ENCODE measurements at places on chromosomes 1 and 21.

DNA sequence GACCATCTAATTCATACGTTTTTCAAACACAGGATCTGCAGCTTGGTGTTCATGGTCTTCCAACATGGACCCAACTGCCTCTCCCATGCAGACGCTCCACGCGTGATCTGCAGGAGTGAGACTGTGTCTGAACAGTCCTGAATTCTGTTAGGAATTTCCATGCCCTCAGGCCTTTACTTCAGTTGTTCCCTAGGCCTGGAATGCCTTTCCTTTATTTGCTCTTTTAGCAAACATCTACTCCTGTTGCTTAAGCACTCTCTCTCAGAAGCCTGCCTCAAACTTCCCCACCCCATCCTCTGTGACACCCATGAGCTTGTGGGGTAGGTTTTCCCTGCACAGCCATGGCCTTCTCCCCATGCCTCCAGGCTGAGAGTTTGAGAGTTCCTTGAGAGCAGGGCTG is 73.7 kb downstream of the DMRTB1 start:
- no peak for DNase-seq

GRCh38 chr21:46500224-46500861 is 41.7 kb downstream of the DIP2A start:
- no peak for DNase-seq

DNA sequence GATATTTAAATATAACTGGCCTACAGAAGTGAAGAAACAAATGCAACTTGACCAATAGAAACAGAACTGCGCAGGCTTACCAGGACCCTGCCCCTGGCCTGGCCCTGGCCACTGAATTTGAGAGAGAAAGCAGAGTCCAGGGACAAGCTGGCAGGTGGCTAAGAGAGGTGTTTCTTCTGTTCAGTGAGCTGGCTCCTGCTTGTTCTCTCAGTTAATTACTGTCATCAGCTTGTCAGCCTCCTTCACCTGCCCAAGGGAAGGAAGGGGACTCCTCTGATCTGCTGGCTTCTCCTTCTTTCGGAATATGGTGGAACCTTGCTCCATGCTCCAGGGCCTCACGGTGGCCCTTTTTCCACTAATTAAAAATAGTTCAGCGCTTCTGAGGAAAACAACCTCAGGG is 388.4 kb downstream of the DISC1 start:
- DNase-seq, result no peak

DNA sequence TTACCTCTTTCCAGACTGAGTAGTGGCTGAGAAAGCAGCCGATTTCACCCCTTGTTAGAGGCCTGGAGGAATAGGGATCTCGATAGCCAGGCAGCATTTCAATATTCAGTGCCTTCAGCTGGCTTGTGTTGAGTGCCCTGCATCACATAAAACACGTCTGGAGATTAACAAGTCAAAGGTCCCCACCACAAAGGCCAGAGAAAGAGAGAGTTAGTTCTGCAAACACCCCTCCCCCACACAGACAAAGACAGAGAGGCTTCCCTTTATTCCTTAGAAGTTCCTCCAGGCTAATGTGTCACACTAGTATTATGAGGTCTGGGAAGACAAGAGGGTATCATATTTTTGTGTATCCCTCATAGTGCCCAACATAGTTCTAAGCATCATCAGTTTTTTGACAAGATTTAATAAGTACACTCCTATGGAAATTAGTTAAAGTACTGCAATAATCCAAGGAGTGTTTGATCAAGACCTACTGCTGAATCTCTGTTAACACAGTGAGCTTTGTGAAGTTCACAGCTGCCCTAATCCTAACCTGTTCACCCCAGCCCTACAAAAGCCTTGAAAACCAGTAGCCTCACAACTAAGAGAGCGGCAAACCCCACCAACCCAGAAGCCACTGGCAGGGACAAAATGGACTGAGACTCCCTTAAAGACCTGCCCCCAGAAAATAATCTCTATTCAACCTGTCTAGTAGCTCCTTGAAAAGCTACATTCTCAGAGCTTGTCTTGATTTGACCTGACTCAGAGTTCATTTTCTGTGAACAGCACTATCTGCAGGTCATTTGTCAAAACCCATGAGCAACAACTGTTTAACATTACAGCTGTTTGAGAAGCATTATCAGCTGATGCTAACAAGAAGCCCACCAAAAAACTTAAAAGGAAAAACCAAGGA is 91.9 kb downstream of the COLGALT2 start:
- DNase-seq, result peak; percentile 88

- DNase-seq, result no peak
These were observed 13.5 kb downstream of the TBX15 start for GRCh38 chr1:118974661-118975060.

GRCh38 chr1:161139766-161140165 is 7.3 kb upstream of the DEDD start:
- peak; percentile 53 for DNase-seq

DNA sequence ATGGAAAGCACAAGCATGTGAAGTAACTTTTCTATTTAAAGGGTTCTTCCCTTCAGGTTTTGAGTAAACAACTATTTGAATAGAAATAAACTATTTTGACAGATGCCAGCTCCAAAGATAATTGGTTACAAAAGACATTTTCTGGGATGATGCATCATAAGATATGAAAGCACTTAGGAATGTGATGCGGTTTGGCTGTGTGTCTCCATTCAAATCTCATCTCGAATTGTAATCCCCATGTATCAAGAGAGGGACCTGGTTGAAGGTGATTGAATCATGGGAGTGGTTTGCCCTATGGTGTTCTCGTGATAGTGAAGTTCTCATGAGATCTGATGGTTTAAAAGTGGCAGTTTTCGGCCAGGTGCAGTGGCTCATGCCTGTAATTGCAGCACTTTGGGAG is 6.4 kb downstream of the DISP1 start:
- no peak for DNase-seq

- DNase-seq, result no peak
These were observed 115.2 kb downstream of the ADGRL2 start for GRCh38 chr1:81915937-81916336.

DNA sequence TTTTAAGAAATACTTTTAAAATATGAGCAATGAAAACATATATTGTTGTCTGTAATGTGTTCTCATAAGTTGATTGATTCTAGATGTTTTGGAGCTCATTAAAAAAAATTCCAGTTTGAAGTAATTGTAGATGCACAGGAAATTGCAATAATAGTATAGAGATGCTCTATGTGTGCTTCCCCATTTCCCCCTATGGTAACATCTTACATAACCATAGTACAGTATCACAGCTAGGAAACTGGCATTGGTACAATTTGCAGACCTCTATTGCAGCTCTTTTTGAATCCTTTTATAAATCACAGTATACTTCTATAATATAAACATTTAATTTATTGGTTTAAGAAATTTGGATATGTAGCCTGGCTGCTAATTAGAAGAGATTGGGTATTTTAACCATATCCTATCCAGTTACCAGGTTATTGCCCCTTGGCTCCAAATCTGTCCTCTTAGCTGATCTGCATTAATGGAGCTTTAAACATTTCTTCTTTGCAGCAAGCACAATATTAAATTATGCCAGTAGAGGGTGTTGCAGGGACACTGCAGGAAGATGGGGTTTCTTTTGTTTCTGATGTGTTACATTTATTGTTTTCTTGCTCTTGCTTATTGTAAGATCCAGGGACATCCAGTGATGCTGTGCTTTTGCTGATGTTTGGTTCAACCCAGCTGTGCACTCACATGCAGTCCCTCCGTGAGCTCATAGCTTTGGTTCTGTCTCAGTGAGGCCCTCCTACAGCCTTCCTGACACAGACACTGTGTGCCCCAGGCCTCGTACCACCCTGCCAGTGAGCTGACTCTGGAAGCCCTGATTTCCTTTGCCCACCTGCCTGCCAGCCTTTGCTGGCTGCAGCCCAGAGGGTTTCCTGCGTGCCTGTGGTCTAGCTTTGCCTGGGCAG is 103.3 kb downstream of the RABGAP1L start:
- DNase-seq, result peak; percentile 48

- DNase-seq, result no peak
These were observed 45.9 kb upstream of the SAMD13 start for GRCh38 chr1:84255582-84255981.

DNA sequence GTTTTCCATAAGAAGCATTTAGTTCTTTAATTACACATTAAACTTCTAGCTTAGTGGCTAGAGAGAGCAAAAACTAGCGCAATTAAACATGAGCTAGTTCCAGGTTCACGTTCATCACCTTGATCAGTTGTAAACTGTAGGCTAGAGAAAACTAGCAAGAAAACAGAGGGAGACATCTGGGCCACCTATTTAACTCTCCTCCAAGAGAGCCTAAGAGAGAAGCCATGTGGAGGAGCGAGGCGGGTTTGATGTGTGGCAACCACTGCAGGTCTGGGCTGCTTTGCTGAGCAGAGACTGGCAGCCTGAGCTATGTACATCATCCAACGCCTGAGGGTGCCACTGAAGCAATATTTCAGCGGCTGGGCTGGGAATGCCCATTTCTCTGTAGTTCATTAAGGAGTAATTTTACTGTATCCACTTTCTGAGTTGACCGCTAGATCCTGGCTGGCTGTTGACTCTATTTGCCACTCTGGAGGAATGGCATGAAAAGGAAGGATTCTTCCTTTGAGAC is 252.9 kb downstream of the DYRK1A start:
- DNase-seq, result no peak

GRCh38 chr21:28487455-28488070 is 505.1 kb downstream of the LTN1 start:
- no peak for DNase-seq

DNA sequence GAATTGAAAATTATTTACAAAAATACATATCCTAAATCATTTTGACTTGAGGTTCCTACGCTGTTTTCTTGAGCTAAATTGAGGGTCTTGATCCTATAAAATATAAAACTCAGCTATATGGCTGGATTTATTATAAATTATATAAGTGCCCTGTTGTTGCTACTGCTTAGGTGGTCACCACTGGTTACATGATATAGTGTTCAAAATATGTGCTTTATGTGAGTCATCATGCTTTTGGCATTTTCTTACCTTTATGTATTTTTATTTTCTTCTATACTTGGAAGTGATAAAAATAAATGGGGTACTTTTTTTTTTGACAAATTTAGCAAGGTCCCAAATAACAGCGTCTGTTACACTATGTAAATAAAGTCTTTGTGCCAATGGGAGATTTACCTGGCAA is 31.1 kb upstream of the PTPRC start:
- no peak for DNase-seq

GRCh38 chr1:67590329-67590728 is 94.7 kb upstream of the GADD45A start:
- DNase-seq, result peak; percentile 65

DNA sequence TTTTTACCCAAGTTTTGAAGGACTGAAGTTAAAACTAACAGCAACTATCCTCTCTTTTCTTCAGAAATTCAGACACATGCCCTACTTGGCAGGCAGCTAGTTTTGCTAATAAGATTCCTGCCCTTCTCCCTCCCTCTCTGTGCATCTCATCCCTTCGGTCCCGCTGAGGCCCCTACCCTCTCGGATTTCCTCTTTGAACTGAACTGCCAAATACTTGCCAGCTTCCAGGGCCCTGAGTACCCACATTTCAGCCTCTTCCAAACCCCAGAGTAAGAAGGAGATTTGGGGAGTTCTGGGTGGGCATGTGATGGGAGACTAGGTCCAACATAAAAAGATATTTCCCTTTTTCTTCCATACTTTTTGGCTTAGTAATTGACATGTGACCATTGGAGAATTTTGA is 116.5 kb upstream of the JUN start:
- no peak for DNase-seq

DNA sequence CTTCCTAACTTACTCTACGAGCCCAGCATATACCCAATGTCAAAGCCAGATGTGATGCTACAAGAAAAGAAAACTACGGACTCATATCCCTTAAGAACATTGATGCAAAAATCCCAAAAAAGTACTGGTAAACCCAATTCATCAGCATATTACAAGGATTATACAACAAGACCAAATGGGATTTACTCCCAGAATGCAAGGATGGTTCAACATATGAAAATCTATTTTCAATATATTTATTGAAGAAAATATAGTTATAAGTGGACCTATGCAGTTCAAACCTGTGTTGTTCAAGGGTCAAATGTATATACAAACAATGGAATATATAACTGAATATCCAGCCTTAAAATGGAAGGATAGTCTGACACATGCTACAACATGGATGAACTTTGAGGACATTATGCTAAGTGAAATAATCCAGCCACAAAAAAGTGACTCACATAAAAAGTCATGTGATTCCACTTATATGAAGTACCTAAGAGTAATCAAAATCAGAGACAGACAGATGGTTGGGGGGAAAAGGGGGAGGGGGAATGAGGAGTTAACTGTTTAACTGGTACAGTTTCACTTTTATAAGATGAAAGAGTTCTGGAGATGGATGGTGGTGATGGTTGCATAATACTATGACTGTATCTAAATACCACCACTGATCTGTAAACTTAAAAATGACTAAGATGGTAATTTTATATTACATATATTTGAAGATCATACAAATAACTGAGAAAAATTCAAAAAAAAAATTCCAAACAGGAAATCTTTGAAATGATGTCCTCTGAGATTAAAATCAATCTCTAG is 3.7 kb upstream of the KLF18 start:
- DNase-seq, result peak; percentile 14

GRCh38 chr1:157069601-157070000 is 24.1 kb upstream of the ARHGEF11 start:
- DNase-seq, result no peak

- DNase-seq, result no peak
These were observed 43.0 kb downstream of the SLC19A1 start for GRCh38 chr21:45499201-45499750.

DNA sequence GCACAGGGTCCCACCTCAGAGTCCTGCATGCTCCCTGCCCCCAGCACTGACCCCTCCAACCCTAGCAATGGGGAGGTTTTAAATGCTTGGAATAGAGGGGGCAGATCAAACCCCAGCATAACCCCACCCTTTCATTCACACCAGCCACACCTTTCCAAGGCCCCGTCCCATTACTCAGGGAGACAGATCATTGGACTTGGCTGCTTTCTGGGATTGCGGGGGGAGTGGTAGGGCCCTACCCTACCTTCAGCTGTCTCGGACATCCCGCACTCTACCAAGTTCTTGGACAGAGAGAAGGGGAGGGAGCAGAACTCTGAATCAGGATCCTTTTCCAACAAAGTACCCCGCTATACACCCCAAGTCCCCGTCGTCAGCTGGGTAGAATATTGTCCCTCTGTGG is 983 bp downstream of the PADI2 start:
- DNase-seq, result no peak

- DNase-seq, result no peak
These were observed 351.6 kb upstream of the PLXNA2 start for GRCh38 chr1:208595745-208596144.

DNA sequence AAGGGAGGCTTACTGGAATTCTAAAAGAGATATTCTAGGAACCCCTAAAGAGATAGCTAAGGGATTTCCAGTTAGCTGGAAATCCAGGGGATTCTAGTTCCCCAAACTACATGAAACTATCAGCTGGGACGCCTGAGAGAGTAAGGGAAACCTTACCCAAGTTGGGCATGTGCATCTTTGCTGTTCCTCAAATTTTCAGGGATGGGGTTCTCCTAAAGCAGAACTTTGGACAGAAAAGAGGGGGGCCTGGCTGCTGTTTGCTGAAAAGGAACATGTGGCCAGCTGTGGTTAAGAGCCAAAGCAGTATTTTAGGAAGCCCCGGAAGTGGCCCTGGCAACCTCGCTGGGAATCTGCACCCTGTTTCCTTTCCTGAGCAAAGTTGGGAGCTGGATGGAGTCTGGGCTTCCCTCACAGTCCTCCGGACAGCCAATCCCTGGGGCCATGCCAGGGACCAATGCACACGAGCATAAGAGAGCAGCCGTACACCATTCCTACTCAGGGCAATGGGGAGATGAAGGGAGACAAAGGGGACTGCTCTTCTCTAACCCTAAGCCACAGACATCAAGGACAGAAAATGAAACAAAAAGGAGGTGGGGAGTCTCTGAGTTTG is 154.3 kb downstream of the PLXNA2 start:
- DNase-seq, result no peak
